ENCODE measurements at places on chromosomes 2 and 18.
A peak's percentile ranks its signal among the peaks of the same experiment; 100 is the strongest.

DNA sequence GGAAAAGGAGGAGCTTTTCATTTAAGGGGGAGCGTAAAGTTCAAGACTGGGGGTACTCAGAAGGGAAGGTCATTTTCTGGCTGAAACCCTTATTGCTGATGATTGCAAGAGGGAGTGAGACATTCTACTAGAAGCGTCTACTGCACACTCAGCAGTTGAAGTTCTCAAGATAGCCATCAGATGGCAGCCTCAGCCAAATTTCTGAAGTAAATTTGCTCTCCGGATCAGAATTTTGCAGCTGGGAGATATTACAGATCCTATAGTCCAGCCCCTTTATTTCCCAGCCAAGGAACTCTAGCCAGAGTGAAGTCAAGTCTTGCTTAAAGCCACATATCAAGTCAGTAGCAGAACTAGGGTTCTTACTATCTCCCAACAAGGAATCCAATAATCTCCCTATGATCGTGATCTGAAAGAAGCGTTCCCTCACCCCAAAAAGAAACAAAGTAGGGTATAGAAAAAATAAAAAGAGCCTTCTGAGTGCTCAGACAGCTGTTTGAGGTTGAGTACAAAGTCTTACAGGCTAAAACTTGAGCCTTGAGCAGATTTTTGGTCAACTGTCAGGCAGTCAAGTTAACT, 24.0 kb downstream of the RAX start:
- H3K36me3 ChIP-seq = no peaks in the 10 kb centered on the region
- no peaks in the 10 kb centered on the region for H3K4me1 ChIP-seq
- H3K4me3 ChIP-seq = no peak overlapping the region
- no peak overlapping the region for H3K27ac ChIP-seq
- DNase-seq = peak; percentile 62
- H3K27me3 ChIP-seq = peaks cover 83% of the 10 kb centered on the region

GRCh38 chr2:112891385-112891831, 19.6 kb upstream of the IL37 start:
- H3K27me3 ChIP-seq = peaks cover 5% of the 10 kb centered on the region
- H3K27ac ChIP-seq = no peak overlapping the region
- H3K4me1 ChIP-seq = no peaks in the 10 kb centered on the region

- H3K36me3 ChIP-seq = peaks cover 9% of the 10 kb centered on the region
- DNase-seq = no peak
- no peaks in the 10 kb centered on the region for H3K27me3 ChIP-seq
- peaks cover 47% of the 10 kb centered on the region for H3K4me1 ChIP-seq
- no peak overlapping the region for H3K27ac ChIP-seq
Observed at GRCh38 chr2:119703526-119703925, 24.5 kb downstream of the TMEM177 start.

- H3K4me1 ChIP-seq = peaks cover 51% of the 10 kb centered on the region
- no peaks in the 10 kb centered on the region for H3K36me3 ChIP-seq
- no peak overlapping the region for H3K27ac ChIP-seq
- H3K4me3 ChIP-seq = no peak overlapping the region
Observed at GRCh38 chr2:104865096-104865470, 11.2 kb downstream of the POU3F3 start.

DNA sequence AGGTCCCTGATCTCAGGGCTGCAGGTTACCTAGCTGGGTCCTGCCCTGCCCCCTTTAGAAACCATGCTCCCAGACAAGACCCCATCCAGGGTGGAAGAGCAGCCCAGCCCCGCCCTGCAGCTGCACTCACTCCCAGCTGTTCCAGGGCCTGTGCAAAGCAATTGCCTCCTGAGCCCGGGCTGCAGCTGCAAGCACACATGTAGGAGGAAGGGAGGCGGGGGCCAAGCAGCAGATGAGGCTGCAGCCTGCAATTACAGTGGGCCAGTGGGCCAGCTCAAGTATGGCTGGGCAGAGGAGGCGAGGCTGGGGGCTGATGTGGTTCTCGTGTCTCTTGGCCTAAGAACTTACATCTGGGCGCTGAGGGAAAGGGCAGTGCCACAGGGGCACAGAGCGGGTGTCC, 65.4 kb upstream of the TUBA3E start:
- no peak overlapping the region for H3K4me3 ChIP-seq
- H3K36me3 ChIP-seq = no peaks in the 10 kb centered on the region
- DNase-seq = no peak
- no peak overlapping the region for H3K27ac ChIP-seq
- no peaks in the 10 kb centered on the region for H3K27me3 ChIP-seq

DNA sequence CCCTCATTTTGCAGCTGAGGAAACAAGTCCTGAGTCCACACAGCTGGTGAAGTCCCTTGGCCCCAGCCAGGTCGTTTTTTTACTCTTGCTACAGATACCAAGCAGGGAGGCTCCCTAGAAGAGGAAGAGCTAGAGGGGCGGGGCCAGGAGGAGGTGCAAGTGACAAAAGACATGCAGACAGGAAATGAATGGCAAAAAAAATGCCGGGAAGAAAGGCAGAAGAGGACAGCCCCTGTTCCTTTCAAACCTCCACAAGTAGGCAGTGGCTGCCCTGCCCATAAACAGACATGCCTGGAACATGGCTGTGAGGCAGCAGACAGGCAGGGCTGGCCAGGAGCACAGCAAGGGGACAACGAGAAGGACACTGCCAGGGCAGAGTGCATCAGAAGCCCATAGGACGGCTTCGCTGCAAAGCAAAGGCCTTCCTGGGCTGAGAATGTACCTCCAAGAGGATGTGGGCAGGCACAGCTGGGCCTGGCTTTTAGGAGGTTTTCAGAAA, 108.7 kb downstream of the ZBTB7C start:
- peak overlapping the region; percentile 61 for H3K27ac ChIP-seq
- no peaks in the 10 kb centered on the region for H3K36me3 ChIP-seq
- H3K4me1 ChIP-seq = peaks cover 17% of the 10 kb centered on the region

GRCh38 chr2:10080536-10081304, 509 bp upstream of the CYS1 start:
- peaks cover 18% of the 10 kb centered on the region for H3K4me1 ChIP-seq
- H3K4me3 ChIP-seq = peak overlapping the region; percentile 64
- peak; percentile 33 for DNase-seq
- no peaks in the 10 kb centered on the region for H3K36me3 ChIP-seq

DNA sequence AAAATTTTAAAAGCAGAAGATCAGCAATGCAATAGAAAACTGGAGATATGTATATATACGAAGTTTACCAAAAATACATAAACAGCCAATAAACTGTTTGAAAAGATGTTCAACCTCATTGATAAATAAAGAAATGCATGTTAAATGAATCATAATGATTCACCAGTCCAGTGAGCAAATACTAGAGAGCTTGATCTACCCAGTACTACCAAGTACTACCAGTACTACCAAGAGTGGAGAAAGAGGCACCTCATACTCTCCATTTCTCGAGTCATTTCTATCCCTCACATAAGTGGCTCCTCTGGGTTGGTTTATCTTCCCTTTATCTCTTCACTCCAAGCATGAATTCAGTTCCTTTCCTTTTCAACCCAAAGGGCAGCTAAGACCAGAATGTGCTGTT, 138.9 kb downstream of the MREG start:
- no peaks in the 10 kb centered on the region for H3K27me3 ChIP-seq
- H3K4me1 ChIP-seq = no peaks in the 10 kb centered on the region
- no peak for DNase-seq
- no peak overlapping the region for H3K4me3 ChIP-seq

DNA sequence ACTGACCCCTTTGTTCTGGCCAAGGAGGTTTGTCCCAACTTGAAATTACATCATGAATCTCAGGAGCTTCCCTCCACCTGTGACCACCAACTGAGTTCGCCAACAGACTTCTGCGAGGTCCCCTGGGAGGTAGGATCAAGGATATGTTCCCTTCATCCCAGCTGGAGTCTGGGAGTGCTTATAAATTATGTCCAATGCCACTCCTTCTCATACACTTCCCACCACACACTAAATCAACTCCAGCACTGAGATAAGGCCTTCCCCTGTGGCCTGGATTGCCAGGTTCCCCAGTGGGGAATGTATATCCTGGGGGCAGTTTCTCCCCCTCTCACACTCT, 99.2 kb downstream of the RND3 start:
- peaks cover 13% of the 10 kb centered on the region for H3K4me1 ChIP-seq
- peaks cover 25% of the 10 kb centered on the region for H3K36me3 ChIP-seq
- no peak overlapping the region for H3K27ac ChIP-seq
- no peak for DNase-seq
- H3K27me3 ChIP-seq = no peaks in the 10 kb centered on the region

DNA sequence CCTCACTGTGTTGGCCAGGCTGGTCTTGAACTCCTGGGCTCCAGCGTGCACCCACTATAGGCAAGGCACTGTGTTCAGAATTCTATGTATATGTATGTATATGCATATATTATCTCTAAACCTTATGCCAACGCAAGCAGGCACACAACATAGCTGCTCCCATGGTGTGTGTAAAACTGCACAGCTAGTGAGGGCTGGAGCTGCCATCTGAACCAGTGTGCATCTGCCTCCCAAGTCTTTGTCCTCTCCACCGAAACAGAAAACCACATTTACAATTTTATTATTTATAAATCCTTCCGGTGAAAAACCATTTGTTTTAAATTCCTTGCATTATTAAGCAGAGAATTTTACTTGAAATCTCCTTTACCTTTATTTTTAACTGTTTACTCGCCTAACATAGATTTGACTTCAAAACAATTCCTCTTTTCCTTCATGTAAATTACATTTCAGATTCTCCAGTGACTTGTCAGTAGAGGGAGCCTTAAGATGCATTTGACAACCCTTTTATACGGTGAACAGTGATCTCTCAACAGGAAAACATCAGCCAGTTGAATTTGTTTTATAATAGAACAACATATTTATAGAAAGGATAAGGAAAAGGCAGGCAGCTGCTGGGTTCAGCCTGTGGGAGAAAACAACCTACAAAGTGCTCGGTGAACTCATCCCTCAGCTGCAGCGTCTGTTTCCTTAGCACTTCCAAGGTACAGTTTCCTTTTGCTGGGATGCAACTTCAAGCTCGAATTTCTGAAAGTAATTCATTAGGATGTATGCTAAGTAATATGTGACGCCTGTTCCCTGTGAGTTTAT, 101.2 kb downstream of the MYT1L start:
- no peaks in the 10 kb centered on the region for H3K36me3 ChIP-seq
- no peak overlapping the region for H3K27ac ChIP-seq
- DNase-seq = no peak
- no peak overlapping the region for H3K4me3 ChIP-seq

GRCh38 chr18:274313-274712, 6.5 kb upstream of the THOC1 start:
- no peak for DNase-seq
- H3K27me3 ChIP-seq = no peaks in the 10 kb centered on the region
- no peak overlapping the region for H3K27ac ChIP-seq
- H3K36me3 ChIP-seq = no peaks in the 10 kb centered on the region
- H3K4me1 ChIP-seq = peaks cover 14% of the 10 kb centered on the region

DNA sequence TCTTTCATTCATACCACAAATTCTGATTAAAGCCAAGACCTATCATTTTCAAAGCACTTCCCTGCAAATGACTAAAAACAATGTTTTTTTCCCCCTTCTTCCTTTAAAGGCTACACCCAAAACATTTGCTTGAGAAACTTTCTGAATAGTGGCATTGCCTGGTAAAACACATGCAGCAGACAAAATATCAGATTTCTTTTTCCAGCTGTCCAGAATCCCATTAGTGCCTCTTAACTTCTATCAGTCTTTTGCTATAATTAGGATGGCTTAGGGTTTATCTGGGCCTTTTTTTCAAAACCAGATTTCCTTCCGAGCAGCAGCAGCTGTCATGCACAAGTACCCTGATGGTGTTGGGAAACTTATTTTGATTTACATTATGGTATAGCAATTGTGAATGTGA, 50.6 kb downstream of the ALPK2 start:
- no peak overlapping the region for H3K27ac ChIP-seq
- peaks cover 5% of the 10 kb centered on the region for H3K36me3 ChIP-seq
- no peaks in the 10 kb centered on the region for H3K27me3 ChIP-seq

DNA sequence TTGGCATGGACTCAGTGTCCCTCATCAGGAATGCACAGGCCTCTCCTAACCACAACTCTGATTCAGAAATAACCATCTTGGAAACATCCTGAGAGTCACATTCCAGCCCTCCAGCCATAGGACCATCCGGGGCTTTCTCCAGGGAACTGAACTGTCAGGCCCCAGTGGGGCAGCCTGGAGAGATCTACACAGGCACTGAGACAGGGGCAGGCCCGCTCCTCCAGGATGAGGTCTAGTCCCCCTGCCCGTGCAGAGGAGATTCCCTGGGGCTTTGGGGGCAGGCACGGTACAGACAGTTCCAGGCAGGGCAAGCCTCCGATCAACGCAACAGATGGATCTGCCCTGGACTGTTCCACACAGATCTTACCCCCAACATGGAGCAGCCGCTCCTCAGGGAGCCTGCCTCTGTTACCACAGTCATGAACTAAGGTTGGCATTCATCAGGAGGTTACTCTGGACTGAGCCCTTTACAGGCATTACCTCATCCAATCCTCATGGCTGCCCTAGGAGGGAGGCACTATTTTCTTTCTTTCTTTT, 12.0 kb downstream of the KCNK3 start:
- no peak overlapping the region for H3K27ac ChIP-seq
- DNase-seq = no peak
- peaks cover 4% of the 10 kb centered on the region for H3K4me1 ChIP-seq
- no peaks in the 10 kb centered on the region for H3K36me3 ChIP-seq
- no peaks in the 10 kb centered on the region for H3K27me3 ChIP-seq

GRCh38 chr2:5538772-5539171, 153.4 kb upstream of the SOX11 start:
- H3K36me3 ChIP-seq = peaks cover 64% of the 10 kb centered on the region
- H3K4me1 ChIP-seq = no peaks in the 10 kb centered on the region
- H3K27ac ChIP-seq = no peak overlapping the region
- peaks cover 6% of the 10 kb centered on the region for H3K27me3 ChIP-seq
- no peak for DNase-seq
- H3K4me3 ChIP-seq = no peak overlapping the region

DNA sequence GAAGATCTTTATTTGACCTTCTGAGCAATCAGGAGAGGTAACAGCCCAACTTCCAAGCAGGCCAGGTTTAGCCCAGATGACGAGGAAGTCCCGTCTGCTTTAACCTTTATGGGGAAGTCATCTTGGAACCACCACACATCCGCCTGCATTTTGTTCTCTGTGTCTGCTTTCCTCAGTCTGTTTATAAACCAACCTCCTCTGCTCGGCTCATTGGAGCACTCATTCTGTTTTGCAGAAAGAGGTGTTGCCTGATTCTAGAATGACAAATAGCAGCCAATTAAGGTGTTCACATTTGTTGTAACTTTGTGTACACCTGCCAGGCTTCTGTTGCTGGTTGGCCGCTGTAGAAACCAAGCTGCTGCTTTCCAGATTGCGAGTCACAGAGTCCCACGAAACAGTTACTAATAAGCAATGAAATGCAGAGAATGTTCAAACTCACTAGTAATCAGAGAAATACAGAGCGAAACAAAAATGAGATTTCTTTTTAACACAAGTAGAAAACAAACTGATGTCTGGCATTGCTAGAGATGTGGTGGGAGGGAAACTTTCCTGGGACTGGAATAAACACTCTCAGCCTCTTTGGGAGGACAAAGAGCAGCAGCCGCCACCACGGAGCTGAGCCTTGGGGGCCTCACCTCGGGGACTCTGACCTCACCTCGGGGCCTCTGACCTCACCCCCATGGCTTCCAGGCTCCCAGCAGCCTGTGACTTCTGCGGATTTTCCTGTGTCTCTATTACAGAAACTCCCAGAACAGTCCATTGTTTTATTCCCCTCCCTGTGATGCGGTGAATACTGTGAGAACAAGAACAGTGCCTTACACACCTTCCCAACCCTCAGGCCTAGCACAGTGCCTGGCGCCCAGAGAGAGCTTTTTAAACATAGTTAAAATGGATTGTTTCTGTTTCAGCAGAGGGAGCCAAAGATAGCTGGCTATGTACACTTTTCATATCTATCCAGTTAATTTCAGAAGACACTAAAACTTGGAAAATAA, 64.0 kb downstream of the MBP start:
- no peak overlapping the region for H3K4me3 ChIP-seq
- DNase-seq = no peak
- no peaks in the 10 kb centered on the region for H3K27me3 ChIP-seq
- H3K4me1 ChIP-seq = peaks cover 34% of the 10 kb centered on the region

Data from WTC11 (cell line).